ENCODE measurements at places on chromosomes 3 and 15.

DNA sequence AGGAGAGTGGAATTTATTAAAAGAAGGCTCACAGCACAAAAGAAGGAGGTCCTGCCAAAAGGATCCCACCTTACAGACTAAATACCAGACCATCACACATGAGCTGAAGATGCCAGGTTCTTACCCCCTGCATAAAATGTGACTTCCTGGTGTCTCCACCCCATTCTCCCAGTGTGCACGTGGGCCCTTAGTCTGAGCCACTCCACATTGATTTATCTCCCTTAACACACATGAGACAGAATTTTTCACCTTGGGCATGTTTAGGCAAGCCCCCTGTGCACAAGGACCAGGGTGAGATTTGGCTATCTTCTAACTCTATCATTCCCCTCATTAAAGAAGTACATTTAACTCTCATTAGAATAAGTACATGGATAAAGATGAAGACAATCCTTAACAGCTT is 916.7 kb downstream of the PLOD2 start:
- no peak for DNase-seq

GRCh38 chr3:13411186-13411860 is 8.8 kb downstream of the NUP210 start:
- DNase-seq = no peak

DNA sequence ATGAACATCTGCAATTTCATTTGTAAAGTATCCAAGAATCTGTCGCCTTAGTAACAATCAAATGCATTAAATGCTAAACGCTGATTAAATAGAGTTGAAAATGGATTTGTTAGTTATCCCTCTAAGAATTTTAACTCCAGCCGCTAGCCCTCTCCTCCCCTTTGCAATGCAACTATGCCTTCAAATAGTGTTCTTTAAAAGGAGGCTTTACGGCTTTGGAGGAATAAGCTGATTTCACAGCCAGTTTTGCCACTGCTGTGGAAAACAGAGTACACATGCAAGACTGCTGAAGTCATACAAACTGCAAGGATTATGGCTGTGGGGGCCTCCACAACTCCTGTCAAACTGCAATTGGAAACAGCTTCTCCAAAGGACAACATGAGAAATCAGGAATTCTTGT is 89.2 kb downstream of the CERS3 start:
- no peak for DNase-seq

DNA sequence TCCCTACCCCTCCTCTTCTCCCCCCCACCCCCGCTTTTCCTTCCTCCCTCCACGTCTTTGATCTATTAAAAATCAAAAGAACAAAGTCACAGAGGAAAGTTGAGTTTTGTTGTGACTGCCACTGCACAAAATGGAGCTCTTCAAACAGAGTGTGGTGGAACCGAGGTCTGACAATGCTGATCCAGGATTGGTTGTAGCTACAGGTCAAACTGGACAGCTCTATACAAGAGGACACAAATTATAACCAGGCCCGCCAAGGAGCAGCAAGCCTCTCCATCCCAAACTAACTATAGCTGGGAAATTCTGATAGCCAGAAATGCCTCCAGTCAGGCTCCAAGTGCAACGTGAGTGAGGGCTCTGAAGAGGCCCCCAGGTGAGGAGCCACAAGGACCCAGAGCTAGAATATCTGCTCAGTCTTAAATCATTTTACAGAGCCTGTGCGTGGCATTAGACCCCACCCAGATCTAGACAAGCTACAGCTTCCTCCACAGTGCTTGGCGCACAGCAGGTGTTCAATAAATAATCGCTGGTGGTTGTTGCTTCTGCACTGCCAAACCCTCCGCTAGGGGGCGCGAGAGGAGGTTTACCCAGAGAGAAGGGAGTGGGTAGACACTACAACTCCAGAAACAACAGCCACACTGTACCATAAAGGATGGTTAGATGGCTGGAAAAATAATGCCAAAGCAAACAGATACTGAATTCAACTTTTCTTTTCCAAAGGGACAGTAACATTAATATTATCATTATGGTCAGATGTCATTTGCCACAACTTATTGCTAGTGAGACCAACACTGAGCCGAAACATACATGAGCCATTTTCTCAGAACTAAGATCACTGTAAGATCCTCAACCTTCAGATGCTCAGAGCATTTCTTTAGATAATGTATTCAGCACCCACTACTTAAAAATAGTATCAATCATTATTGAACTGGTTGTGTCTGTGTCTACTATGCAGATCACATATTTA is 44.6 kb downstream of the ZIC4 start:
- DNase-seq = no peak

DNA sequence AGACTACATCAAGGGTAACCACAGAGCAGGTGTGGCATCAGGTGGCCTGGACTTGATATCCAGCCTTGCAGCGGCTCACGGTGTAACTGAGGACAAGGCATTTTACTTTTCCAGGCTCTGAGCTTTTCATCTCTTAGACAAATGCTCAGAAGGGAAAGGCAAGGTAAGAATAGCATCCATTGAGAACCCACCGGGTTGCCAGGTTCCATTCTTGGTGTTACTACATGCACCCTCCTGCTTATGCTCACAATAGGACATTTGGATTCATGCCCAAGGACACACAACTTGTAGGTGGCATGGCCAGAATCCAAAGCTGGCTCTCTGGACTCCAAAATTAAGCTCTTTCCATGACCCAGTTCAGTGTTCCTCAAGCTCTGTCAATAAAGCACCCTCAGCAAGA is 85.5 kb downstream of the CCNL1 start:
- no peak for DNase-seq

DNA sequence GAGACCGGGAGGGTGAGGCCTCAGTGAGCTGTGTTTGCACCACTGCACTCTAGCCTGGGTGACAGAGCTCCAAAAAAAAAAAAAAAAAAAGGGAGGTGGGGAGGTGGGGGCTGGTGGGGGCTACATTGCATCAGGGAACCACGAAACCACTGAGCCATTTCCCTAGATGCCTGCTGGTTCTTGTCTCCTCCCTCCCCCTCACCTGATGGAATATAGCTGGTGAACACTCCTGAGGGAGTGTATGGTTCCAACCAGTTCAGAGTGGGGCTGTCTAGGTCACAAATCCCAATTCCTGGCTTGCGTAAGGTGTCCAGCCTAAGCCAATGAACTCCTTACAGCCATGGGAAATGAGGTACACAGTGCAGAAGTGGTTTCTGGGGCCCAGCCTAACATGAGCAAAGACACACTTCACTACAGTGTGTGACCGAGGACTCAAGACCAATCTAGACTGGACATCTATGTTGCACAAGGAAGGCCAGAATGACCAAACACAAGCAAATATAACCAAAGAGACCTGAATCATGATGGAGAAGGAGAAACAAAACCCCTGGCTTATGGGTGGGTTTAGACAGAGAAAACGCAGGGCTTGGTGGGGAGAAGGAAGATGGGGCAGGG is 39.1 kb upstream of the OSBPL11 start:
- no peak for DNase-seq

DNA sequence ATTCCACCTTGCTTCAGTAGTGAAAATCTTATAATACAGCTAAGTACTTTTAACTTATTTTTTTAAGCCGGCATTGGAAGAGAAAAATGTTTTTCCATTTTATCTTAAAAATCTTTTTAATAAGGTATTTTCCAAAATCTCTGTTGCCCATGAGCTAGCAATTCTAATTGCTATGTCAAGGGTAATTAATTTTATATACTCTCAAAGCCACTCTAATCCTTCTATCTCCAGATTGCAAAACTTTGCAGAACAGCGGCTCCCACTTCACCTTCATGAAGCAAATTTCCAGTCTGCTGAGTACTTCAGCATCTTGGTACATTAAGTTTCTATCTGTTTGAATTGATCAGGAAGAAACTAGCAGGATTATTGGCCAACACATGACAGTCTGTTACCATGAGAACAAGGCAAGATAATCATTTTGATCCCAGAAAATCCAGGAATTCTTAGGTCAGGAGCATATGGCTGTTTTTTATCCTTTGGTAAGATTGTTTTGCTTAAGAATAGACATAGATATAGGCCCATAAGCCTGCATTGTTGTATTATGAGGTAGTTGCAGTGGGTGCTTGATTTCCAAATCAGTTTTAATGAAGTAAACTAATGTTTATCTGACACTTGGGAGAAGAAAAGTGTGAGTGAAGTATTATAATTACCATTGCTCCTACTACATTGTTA is 6.0 kb downstream of the TIPARP start:
- DNase-seq = no peak

- DNase-seq = no peak
These were observed 11.4 kb downstream of the SPRED1 start for GRCh38 chr15:38263996-38264395.

- no peak for DNase-seq
These were observed 880.1 kb downstream of the CADM2 start for GRCh38 chr3:85838921-85839320.

- no peak for DNase-seq
These were observed 238.0 kb upstream of the EOMES start for GRCh38 chr3:27960133-27960532.

GRCh38 chr3:40096661-40097111 is 212.8 kb upstream of the EIF1B start:
- no peak for DNase-seq

DNA sequence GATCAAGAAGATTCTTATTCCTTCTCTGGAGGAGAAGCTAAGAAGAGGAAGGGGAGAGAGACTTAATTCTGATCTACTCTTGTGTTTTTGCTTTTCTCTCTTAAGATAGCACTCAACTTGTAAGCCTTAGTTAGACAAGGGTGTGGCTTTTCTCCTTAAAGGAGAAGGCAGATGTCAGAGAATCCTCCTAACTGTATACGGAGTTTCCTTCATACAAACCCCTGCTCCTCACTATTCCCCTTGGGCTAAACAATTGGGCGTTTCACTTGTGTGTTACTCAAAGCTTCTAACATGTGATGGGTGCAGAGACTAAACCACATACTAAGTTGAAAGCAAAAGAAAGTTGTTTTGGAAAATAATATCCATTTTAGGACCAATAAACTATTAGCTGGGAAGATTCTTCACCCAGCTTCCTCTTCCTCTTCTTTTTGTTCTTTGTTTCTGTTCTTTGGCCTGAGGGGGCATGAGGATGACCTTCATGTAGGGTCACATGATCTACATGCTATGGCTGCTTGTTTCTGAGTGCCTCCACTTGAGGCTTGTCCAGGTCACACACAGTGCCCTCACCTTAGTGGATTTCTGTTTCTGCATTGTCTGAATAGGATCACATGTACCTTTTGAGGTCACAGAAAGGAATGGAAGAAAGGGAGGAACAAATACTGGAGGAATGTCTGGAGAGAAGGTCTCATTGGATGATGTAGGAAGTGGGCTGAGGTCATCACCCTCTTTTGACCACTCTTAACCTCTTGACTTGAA is 14.6 kb downstream of the SPINK8 start:
- DNase-seq = no peak

DNA sequence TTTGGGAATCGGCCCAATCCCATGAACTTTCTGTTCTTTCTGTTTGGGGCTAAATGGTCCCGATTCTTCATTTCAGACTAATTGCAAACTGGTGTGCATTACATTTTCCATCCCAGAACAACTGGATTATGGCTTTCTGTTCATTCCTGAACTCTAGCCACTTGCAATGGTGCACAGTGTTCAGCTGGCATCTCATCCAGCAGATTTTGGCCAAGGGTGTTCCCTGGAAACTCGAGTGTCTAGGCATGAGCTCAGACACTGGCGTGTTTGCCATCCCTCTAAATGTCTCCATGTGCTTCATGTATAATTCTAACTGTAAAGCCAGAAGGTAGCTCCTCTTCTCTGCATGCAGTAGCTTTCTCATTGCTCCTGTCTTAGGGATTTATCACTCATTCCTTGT is 97.1 kb upstream of the MYZAP start:
- no peak for DNase-seq

DNA sequence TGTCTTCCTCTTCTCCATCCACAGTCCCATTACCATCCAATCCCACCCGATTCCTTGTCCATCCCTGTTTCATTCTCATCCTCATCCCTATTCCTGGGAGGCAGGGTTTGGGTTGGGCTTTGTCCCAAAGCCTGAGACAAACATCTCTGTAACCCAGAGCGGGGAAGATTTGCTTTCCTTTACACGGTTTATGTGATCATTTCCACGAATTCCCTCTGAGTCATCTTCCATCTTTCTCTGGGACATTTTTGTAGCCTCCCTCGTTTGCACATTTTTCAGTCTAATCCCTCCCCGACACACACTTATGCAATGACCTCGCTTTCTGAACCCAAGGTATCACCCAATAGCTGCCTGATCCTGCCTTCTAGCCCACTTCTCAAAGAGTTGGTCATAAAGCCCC is 22.8 kb downstream of the DUOX2 start:
- DNase-seq = no peak

GRCh38 chr15:41416128-41416741 is 660 bp upstream of the RTF1 start:
- DNase-seq = no peak

GRCh38 chr3:58683466-58683865 is 16.9 kb upstream of the FAM3D start:
- no peak for DNase-seq

GRCh38 chr3:159627634-159628033 is 361.0 kb upstream of the IL12A start:
- no peak for DNase-seq

DNA sequence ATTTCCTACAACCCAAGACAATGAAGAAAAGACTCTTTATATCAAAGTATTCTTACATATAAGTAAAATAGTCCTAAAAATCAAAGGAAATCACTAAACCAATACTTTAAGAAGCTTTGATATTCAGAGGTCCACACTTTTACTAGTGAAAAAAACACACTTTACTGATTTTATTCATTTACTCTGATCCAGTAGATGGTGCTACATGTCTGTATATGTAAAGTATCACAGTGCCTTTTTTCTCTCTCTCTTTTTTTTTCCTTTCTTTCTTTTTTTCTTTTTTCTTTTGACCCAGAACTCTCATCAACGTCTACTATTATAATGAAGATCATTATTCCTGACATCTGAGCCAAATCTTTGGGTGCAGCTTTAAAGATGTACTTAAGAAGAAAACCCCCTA is 10.8 kb upstream of the CCDC39 start:
- no peak for DNase-seq

- no peak for DNase-seq
These were observed 49.1 kb downstream of the IQCH start for GRCh38 chr15:67303490-67304363.

DNA sequence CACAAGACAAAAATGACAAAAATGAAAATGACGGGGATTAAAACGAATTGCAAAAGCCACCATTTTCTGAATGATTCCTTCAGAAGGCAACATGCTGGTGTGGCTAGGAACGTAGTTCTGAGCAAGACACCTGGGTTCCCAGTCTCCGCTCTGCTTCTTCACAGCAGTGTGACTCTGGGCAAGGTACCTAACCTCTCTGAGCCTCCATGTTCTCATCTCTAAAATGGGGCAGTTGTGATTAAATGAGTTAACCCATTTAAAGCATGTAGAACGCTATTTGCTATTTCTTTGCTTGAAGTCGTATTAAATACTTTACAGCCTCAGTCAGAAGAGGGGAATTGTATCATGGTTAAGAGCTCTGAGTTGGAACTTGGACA is 23.6 kb downstream of the BHLHE40 start:
- DNase-seq = no peak

DNA sequence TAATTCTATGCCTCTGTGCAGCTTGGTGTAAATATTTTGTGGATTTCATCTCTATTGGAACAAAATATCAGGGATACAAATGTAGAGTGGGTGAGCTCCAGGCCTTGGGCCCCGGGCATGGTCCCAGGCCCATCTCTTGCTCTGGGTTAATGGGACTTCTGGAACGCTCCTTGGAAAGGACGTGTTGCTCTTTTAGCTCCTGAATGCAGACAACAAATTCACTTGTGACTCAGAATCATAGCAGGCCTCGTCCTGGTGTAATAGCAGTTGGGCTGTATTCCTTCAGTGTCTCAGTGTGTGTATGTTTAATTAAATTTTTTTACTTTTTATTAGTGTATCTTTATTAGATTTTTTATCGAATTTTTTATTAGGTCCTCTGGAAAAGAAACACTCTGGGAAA is 266.7 kb upstream of the C2CD4B start:
- DNase-seq = no peak

GRCh38 chr15:37058316-37058985 is 41.9 kb downstream of the MEIS2 start:
- no peak for DNase-seq

Measured in stimulated activated CD4-positive, alpha-beta T cell treated with anti-CD3 and anti-CD28 coated beads, Interleukin-12 subunit alpha, Interleukin-12 subunit beta, amount 100 ng/mL, for 24 hours (primary cell).